ENCODE measurements at places on chromosomes 2 and 18.

GRCh38 chr2:24576617-24577016 lies 85.6 kb downstream of the NCOA1 start:
- DNase-seq: no peak

GRCh38 chr2:19676770-19677169 lies 225.0 kb downstream of the TTC32 start:
- DNase-seq: no peak

DNA sequence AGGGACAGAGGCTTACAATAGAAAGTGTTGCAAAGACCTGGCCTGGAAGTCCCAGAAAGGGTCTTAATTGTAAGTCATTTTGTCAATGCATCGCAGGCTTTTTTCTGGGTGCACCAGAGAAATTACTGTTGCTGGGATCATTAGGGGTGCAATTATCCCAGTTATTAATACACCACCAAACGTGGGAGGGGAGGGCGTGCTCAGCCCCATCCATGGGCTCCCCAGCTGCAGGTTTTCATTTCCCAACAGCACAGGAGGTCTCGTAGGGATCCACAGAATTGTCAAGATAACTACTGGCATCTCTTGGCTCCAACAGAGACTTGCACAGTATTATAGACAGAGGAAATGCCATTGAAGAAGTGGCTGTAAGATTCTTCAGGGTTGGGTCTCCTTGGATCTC lies 69.6 kb upstream of the FZD7 start:
- DNase-seq: no peak

GRCh38 chr2:72933646-72934151 lies 16.4 kb downstream of the EMX1 start:
- DNase-seq: peak; percentile 59

DNA sequence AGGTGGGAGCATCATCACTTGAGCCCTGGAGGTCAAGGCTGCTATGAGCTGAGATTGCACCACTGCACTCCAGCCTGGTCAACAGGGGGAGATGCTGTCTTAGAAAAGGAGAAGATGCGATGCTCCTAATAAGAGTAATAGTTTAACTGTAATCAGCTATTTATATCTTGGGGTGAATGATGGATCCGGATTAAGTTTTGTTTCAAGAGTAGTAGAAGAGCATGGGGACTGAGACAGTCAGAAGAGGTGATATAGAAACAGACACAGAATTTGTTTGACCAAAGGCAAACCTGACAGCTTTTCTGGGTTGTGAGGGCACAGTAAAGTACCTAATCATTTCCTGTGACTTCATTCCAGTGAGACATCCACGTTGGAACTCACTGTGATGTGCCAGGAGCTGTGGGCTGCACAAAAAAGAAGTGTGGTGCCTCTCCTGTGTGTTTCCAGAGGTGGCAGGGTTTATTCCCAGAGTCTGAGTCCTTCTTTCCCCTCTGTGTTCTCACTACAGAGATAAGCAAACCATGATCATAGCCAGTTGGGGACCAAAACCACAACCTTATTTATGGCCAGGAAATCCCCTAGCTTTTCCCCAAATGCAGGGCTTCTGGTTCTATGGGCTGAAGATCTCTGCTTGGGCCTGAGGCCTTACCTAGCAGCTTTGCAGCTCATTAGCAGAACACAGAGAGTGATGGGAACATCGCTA lies 113.7 kb downstream of the XRCC5 start:
- DNase-seq: no peak

DNA sequence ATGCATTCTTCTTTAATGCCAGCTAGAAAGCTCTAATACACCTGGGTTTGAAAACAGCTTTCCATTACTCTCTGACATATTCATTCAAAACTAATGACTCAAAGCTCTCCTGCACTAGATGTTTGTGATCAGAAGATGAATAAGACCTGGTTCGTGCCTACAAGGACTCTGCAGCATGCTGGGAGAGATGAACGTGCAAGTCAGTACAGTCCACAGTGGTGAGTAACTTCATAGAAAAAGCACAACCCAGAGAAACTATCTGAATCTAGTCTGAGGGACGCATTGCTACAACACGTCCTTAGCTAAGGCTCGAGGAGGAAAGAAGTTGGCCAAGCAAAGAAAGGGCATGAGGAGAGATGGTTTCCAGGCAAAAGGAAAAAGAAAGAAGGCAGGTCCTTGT lies 234.3 kb downstream of the OSR1 start:
- no peak for DNase-seq

DNA sequence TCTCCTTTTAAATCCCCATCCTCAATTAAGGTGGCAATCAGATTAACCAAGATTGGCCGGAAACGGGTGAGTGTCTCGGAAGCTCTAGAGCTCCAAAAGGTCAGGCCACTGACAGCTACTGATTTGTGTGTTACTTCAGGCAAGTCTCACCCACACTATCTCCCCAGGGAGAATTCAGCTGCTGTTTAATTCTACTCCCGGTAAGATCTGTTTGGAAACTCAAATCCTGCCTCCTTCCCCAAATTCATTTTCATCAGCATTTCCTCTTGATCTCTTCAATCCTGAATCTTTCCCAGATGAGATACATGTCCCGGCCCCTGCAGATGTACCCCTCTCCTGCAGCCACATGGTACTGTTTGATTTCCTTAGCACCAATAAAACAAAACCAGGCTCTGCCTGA lies 34.9 kb downstream of the EFR3B start:
- no peak for DNase-seq

- DNase-seq: no peak
These were observed 47.9 kb downstream of the FRZB start for GRCh38 chr2:182818501-182818900.

DNA sequence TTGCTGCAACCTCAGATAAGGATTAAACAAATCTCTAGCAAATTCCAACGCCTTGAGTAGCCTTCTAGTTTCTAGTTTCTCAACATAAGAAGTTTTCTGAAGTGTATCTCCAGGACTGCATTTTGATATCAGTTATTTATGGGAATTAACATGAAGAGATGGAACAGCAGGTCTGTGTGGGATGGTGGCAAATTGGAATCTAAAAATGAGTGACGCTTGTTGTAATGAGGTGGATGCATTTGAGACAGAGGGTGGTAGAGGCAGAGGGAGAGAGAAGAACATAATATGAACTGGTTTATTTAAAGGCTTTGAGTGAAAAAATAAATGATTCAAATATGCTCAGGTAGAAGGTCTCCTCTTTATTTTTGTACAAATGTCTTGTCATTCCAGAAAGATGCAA lies 446.8 kb upstream of the GCFC2 start:
- no peak for DNase-seq

DNA sequence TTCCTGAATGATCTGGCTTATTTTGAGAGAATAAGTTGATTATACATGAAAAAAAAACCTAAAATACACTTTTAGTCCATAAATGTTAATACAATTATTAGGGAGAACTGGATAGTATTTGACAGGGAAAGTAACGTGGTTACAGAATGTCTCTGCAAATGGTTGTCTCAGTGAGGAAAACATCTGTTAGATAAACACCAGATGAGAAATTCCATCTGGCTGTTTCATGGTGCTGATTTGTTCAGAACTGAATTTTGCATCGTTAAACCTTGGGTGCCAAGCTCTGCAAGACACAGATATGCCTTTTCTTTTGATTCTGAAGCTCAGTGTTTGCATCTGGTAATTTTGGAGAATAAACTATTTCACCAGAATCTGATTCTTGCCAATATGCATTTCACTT lies 90.4 kb downstream of the SCN3A start:
- DNase-seq: no peak

GRCh38 chr2:102290594-102290993 lies 20.8 kb upstream of the IL1RL1 start:
- no peak for DNase-seq

DNA sequence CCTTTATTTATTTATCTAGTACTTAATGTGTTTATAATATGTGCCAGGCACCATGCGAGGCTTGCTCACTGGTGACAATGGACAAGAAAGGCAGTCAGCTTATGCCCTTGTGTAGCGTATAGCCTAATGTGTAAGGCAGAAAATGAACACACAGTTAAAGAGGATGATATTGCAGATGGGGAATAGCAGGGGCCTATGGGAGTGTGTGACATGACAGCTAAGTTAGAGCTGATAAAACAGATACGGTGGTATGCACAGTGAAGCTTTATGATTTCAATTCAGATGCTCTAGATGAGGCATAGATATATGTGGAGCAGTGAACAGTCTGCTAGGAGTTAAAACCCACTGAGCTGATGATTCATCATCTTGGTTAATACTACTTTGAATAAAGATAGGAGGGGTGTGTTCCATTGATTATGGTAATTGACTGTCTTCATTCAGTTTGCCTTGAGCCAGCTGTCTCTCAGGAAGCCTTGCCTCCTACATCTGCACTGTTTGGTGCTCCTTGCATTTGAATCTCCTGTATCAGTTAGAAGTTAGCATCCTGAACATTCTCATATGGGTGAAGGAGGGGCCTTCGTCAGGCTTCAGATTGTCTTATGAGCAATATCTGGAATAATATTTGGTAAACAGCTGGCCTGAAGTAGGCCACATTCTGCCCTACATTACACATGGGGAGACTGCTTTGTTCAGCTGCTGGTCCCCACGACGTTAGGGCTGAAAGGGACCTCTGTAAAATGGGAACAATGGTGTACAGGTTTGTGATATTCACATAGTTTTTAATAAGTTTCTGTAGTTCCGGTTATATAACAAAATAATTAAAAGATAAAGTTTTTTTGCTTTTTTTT lies 13.2 kb downstream of the MAP4K4 start:
- DNase-seq: no peak

GRCh38 chr18:79772108-79772864 lies 25.5 kb upstream of the KCNG2 start:
- DNase-seq: peak; percentile 61

DNA sequence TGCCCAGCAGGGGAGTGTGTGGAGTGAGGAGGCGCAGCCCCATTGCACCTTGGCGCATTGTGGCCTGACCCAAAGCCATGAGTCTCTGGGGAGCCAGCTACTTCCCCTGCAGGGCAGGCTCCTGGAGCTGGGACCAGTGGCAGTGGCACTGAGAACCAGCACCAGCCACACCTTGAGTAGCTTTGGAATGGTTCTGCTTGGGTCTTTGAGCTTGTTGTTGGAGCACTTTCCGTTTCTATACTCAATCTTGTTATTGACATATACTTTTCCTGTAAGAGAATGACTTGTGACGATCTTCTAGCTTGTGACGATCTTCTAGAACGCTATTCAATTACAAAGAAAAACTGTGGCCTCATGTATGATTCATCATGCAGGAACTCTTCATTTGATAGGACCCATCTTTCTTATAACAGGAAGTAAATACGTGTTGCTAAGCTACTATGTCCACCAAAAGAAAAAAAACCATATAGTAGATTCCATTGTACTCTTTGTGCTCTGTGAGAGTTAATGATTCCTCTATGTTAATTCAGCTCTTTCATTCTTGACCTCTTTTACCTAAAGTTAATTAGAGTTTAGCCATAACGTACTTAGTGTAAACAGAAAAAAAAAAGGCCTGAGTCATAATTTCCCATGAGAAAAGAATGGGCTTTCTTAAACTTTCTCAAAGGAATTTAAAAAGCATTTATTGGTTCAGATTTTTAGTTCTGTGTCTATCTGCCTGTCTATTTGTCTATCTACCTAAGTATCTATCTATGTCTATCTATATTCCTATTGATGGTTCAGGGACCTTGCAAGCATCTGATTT lies 113.1 kb downstream of the GATA6 start:
- DNase-seq: no peak

- DNase-seq: no peak
These were observed 14.9 kb downstream of the RBMS1 start for GRCh38 chr2:160478660-160479059.

DNA sequence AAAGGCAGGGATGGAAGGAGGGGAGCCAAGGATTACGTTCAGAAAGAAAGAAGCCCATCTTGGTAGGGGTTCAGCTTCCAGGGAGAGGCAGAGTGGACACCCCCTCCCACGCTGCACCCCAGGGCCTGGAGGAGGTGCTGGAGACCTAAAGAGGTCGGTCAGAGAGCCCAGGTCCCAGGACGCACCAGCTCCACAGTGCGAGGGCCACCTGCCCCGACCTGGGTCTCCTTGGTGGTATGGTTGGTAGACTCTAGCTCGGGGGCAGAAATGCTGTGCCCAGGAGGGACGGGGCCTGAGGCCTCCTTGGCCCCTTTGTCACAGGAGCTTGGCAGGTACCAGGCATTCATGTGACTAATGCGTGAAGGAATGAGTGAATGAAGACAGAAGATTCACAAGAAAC lies 87.1 kb upstream of the RAB6C start:
- DNase-seq: no peak

DNA sequence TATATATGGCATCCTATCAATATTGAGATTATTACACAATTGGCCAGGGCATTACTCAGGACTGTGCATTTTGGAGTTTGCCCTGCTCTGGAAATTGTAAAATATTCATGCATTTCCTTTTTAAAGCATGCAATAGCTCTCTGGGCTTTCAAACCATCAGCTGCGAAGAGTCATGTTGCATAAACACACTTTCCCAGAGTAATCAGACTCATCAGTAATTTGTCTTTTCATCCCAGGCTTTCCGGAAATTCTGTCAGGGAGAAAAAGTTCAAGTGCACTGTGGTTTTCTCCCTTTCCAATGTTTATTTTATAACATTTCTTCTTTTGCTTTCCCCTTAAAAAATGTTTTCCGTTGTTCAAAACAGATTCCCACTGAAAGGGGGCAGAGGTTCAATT lies 38.9 kb upstream of the FHL2 start:
- no peak for DNase-seq

- DNase-seq: no peak
These were observed 152.7 kb downstream of the RIF1 start for GRCh38 chr2:151562398-151562797.

Data from spleen (tissue), 13 donors.